ENCODE measurements at places on chromosomes 13 and 19.
A peak's percentile ranks its signal among the peaks of the same experiment; 100 is the strongest.

GRCh38 chr13:83980331-83980730, 98.1 kb upstream of the SLITRK1 start:
- DNase-seq = no peak

- DNase-seq = peak; percentile 65
These were observed 19.5 kb downstream of the ADGRE2 start for GRCh38 chr19:14758816-14759215.

- DNase-seq = no peak
These were observed 175.9 kb upstream of the TRPC4 start for GRCh38 chr13:38045278-38046048.

GRCh38 chr13:44317752-44318151, 55.9 kb upstream of the SERP2 start:
- no peak for DNase-seq

DNA sequence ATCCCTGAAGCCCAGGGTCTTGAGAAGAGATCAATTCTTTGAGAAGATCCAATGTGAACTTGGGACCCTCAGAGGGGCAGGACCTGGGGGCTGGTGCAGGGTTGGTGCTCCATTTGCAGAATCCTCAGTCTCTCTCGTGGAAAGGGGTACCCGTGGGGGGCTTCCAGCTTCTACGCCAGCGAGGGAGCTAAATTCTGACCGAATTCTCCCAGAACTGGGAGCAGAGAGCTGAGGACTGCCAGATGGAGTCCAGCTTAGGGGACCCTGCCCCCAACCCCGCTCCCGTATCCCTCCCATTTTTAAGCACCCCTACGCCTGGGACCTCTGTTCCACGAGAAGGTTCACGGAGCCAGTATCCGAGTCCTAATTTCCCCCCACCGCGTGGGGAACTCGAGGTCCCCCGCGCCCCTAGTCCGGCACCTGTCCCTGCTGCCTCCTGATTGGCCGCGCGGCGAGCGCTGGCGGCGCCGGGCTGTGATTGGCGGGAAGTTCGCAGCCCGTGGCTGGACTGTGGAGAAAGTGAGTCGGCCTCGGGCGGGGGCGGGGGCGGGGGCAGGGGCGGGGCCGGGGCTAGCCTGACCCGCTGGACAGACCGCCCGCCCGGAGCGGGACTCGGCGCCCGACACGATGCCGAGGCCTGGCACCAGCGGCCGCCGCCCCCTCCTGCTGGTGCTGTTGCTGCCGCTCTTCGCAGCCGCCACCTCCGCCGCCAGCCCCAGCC, 4.4 kb upstream of the LTBP4 start:
- no peak for DNase-seq

GRCh38 chr13:34805347-34805746, 136.7 kb upstream of the NBEA start:
- DNase-seq = no peak

DNA sequence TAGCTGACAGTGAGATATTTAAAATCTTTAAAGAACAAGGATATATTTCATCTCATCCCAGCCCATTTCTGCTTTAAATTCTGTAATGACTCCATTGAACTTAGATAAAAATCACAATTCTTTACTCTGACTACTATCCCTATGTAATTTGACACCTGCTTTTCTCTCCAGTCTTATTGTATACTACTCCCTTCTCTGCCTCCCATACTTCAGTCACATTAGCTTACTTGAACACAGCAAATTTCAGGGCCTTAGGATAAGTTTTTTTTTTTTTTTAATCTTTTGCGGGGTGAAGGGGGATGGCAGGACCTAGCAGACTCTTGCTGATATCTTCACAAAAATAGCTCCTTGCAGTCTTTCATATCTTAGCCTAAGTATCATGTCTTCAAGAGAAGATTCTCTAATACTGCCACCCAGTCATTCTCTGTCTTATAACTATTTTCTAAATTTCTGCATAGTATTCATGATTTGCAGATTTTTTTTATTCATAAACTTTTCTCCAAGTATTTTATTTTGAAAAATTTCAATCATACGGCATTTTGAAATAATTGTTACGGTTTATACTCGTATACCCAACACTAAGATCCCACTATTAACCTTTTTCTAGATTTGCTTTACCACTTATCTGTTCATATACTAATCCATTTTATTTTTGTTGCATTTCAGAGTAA, 151.4 kb downstream of the PCCA start:
- DNase-seq = no peak

Measured in NCI-H2171 (cell line).